ENCODE measurements at places on chromosomes 16 and 17. TPM values are rescaled to one million over a fixed set of nuclear protein-coding genes. Genes with fewer than 3 reads are reported as not detected.

The PRAC1 gene
- total RNA-seq: not detected

The ACBD4 gene
- 1.7 TPM for total RNA-seq

The TBC1D3H gene
- total RNA-seq: not detected

The CD300H gene
- not detected for total RNA-seq

The RASL10B gene
- 3.6 TPM for total RNA-seq

The SOST gene
- total RNA-seq: not detected

The G6PC1 gene
- total RNA-seq: not detected

The CYBA gene
- 90.5 TPM for total RNA-seq

The GNG13 gene
- total RNA-seq: not detected

The ITGAX gene
- 0.18 TPM for total RNA-seq

The ALDH3A1 gene
- total RNA-seq: not detected

The PFN1 gene
- total RNA-seq: 432 TPM

The GAST gene
- total RNA-seq: not detected
